ENCODE measurements at places on chromosomes 2 and 18.

DNA sequence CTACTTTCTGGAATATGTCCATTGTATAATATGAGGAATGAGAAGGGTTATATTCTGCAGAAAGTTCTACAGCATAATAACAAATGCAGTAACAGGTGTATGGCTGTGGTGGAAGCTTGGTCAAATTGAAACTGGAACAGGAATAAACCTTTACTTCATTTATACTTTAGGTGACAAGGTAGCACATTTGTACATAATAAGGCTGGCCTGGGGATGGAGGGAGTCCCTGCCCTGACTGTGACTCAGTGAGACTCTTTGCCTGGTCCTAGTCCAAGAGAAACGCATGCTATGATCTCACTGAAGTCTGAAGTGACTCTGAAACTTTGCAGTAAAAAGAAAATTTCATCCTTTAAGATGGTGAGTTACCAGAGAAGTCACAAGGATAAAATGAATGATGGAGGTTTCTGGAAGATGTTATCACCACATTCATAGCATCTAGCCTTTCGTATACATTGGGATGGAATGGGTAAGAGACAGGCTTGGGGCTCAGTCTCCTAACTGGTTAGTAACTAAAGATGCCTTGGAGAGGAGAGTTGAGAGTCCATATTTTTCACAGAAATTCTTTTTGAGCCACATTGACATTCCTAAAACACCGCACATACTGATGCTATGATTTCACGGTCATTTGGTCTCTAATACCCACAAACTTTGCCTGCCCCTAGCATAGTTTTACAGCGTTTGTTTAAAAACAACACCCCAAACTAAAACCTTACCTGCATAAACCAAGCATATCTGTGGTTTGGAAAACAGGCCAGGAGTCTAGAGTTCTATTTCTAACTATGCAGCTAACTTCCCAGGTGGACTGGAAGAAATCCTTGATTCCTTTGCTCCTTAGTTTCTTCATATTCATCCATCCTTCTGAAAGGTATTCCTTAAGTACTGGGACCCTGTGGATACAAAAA, 42.4 kb upstream of the NABP1 start:
- no peak for DNase-seq

GRCh38 chr2:53087262-53087873, 680.2 kb upstream of the CHAC2 start:
- no peak for DNase-seq

DNA sequence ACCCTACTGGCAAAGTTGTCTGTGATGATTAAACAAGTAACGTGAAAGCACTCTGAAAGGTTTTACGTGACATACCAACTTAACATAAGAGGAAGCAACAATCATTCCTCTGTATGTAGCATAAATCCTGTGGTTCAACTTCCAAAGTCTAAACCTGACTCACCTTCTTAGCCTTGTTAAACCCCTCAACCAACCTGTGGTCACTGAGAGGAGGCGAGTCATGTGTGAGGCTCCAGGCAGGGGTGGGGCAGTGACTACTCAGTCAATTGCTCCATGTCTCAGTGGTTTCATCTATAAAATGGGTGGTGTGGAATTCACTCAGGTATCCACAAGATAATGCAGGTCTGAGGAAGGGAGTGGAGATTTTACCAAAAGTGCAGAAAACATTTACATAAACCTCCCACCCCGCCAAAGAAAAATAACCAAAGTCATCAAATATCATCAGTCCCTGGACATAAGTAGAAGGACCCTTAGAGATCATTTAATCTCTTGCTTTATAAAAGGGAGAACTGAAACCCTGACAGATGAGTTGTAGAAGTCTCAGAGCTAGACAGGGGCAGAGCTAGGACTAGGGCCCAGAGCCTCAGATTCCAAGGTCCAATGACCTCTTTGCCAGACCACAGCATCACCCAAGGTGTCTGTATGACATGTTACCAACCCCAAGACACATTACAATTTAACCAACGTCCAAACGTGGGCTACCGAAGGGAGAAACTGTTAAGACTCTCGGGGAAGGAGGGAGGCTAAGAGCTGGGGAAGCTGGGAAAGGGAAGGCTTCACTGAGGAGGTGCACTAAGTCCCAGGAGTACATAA, 3.7 kb upstream of the PCBP1 start:
- no peak for DNase-seq

- DNase-seq, result no peak
These were observed 395.0 kb upstream of the TCF4 start for GRCh38 chr18:55982992-55983391.

GRCh38 chr2:157592374-157592773, 36.3 kb downstream of the ACVR1C start:
- DNase-seq, result no peak

DNA sequence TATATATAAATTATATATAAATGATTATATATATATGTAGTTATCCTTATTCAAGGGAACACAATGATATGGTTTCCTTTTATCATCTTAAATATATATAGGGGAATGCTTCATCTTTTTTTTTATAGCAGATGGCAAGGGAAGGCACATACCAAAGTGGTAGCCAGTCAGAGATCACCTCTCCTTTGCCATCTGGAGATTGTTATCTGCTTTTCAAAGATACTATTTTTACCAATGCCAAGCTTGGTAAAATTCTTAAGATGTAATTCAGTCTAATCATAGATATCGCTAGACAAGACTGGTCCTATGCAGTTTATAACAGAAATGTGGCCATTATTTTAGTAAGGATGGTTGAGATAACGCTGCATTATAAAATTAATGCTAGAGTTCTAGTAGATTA, 64.7 kb upstream of the DSEL start:
- DNase-seq, result no peak

GRCh38 chr18:48594471-48595094, 55.8 kb downstream of the CTIF start:
- DNase-seq, result no peak

DNA sequence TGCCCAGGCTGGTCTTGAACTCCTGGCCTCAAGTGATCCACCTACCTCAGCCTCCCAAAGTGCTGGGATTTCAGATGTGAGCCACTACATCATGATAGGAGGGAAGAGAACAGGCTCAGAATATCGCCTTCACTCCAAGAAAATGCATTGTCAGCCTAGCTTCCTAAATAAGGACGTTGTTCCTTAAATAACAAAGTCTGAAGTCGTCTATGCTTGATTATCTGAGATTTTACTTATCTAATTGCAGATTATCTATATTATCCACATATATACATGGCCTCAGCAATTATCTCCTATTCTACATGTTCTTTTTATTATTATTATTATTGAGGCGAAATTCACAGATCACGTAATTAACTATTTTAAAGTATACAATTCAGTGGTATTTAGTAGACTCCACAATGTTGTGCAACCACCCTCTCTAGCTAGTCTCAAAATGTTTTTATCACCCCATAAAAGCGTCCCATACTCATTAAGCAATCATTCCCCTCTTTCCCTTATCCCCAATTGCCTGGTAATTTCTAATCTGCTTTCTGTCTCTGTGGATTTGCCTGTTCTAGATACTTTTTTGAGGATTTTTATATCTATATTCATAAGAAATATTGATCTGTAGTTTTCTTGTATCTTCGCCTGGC, 95.1 kb upstream of the RFX8 start:
- no peak for DNase-seq

DNA sequence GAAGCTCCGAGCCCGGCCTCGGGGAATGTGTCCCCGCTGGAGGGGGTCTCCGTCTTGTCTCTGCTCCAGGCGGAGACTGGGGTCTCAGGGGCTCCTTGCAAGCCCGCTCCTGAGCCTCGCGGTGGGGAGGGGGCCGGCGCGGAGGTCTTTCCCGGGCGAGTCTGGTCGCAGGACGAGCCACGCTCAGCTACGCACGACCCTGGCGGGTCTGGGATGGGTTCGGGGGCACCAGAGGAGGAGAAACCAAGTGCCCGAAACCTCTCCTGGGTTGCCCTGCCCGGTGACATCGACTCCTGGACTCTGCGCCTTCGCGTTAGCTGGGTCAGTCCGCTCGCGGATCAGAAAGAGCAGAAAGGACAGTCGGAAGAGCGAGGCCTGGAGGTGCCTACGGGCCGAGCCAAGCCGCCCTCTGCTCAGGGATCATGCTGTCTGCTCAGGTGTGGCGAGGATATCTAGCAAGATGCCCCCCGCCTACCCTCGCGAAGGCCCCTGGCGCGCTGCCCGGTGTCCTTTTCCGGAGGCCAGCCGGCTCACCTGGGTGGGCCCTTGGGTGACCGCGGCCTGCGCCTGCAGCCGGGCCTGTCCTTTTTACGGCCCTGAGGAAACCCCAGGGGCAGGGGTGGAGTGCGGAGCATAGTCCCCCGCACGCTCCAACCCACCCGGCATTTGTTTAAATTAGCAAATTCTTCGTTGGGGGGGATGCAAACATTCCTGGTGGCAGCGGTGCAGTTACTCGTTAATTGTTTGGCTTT, 58.7 kb downstream of the SNORC start:
- DNase-seq, result no peak

- no peak for DNase-seq
These were observed 9.2 kb upstream of the CYP26B1 start for GRCh38 chr2:72156872-72157271.

GRCh38 chr2:120890566-120891360, 155.1 kb downstream of the GLI2 start:
- DNase-seq, result no peak

DNA sequence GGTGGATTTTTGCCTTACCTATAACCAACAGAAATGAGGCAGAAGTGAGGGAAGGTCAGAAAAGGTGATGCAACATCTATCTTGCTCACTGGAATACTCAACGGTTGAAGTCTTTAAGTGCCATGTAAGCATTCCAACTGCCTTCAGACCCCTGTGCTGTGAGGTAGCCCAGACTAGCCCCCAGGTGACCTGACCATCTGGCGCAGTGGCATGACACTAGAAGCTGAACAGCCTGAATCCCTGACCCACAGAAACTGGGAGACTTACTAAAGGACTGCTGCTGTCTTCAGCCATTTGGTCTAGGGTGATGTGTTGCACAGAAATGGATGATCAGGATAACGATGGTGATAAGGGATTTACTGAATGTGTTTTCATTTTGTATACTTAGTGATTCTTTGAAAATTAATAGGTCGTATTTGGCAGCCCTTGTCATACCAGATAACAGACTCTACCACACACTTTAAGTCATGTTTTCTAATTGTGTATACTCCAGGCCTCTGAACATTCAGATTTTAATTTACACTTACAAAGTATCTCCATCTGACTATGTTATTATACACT, 161.5 kb downstream of the STK39 start:
- no peak for DNase-seq

- DNase-seq, result no peak
These were observed 7.6 kb upstream of the CACNB4 start for GRCh38 chr2:152106464-152106863.

GRCh38 chr18:37335409-37335736, 230.2 kb downstream of the CELF4 start:
- DNase-seq, result no peak

- no peak for DNase-seq
These were observed 52.8 kb upstream of the SLC35F5 start for GRCh38 chr2:113809076-113809736.

DNA sequence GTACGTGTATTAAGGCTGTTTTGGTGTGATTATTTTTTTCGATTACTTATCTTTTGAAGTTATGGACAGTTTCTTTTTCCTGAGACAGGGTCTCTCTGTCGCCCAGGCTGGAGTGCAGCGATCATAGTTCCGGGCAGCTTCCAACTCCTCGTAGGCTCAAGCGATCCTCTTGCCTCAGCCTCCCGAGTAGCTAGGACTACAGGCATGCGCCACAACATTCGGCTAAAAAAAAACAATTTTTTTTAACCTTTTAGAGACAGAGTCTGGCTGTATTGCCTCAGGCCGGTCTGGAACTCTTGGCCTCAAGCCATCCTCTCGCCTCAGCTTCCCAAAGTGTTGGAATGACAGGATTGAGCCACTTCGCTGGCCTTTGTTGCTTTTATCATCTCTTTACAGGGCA, 945 bp downstream of the HAT1 start:
- DNase-seq, result peak; percentile 37

- DNase-seq, result no peak
These were observed 1290.7 kb downstream of the SUCLG1 start for GRCh38 chr2:83168377-83168776.

- peak; percentile 41 for DNase-seq
These were observed 266.8 kb upstream of the CXCR4 start for GRCh38 chr2:136384531-136385303.

DNA sequence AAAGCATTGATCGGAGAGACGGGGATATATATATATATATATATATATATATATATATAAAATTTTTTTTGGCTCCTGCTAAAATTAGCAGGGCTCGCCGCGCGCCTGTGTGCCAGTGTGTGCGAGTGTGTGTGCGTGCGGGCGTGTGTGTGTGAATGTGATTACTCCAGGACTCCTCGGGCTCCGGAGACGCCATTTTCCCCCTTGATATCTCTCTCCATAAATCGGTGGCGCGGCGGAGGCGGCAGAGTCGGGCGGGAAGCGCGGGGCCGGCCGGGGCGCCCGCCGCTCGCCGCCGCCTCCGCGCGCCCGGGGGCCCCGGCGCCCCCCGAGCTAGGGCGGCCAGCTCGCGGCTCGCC, 795 bp upstream of the SETBP1 start:
- peak; percentile 26 for DNase-seq

DNA sequence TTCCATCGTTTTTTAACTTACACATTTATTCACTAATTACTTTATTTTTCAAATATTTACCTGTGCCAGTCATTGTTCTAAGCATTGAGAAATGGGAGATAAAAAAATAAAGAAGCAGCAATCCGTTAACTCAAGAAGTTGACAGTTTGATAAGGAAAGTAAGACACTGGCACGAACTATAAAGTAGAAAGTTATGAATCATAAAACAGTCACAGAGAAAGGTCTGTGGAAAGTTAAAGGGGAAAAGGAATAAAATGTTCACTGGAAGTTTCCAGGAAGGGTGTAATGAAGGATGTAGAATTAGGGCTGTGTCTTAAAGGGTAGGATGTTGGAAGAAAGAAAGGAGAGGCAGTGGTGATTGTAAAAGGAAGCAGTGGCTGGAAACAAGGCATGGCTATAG, 118.9 kb downstream of the RDH14 start:
- DNase-seq, result no peak

DNA sequence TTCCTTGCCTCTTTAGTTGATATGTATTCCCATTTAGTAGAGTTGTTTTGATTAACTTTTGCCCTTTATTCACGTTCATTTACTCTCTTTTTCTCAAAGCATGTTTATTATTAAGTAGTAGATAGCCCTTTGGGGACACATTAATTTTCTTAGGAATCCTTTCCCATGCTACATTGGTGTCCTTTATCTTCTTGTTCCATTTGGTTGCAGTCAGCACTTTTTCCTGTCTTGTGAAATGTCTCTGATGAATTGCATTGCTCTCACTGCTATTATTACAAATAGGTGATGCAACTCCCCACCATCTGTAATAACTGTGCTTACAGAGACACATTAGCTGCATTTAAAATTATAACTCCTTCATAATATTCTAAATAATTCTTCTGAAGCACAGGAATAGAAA, 428.5 kb upstream of the CNTNAP5 start:
- no peak for DNase-seq

GRCh38 chr2:190748966-190749365, 100.1 kb downstream of the NAB1 start:
- DNase-seq, result no peak

GRCh38 chr2:176388861-176389260, 119.6 kb downstream of the MTX2 start:
- no peak for DNase-seq

Data from NCI-H526 treated with DMSO at 0.1 percent for 48 hours (cell line).